ENCODE measurements at places on chromosomes 4 and X.

DNA sequence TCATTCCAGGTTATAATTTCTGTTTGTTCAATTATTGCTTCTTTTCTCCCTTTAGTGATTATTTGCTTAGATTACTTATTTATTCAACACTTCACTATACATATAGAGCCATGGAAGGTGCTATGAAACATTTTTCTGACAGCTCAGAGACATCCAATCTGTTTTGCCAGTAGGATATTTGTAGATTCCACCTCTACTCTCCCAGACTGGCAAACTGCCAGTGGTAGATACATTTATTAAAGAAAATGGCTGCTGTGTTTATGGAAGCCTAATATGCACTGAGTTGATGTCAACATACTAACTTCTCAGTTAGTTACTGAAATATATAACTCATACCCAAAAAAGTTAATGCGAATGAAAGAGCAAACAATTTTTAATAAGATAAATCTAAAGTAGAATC lies 348.6 kb downstream of the TRAM1L1 start:
- DNase-seq, result no peak

DNA sequence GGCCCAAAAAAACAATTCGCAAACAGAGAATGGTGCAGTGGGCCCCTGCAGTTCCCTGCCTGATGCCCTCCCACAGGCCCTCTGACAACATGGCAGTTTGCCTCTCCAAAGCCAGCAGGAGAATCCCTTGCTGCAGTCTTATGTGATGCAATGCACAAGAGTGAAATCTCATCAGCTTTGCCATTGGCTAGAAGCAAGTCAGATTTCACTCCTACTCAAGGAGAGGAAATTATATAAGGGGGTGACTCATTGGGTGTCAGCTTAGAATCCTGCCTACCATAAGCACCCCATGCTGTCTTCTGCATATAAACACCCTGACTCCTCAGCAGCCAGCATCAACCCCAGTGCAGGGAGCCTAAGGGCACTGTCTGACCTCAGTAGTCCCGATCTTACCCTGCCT lies 157.3 kb upstream of the LDB2 start:
- DNase-seq, result no peak

GRCh38 chr4:81635739-81636138 lies 164.0 kb upstream of the RASGEF1B start:
- peak; percentile 9 for DNase-seq

DNA sequence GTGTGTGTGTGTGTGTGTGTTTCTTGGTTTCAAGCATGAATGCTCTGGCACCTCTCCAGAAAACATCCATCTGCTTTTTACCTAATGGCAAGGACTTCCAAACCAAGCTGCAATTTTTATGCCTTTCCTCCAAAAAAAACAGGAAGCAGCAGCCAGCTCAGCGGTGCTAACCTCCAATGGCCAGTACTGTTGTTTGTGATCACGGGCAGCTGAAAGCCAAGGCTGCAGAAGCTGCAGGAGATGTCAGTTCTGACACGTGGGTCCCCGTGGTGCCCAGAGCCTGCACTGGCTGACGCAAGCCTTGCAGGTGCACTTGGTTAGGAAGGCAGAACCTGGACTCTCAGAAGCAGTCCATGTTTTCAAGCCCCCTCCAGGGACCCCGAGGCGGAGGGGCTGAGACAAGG lies 313.6 kb upstream of the DDX53 start:
- peak; percentile 15 for DNase-seq

GRCh38 chr4:121199742-121200561 lies 35.8 kb upstream of the TNIP3 start:
- DNase-seq, result no peak

DNA sequence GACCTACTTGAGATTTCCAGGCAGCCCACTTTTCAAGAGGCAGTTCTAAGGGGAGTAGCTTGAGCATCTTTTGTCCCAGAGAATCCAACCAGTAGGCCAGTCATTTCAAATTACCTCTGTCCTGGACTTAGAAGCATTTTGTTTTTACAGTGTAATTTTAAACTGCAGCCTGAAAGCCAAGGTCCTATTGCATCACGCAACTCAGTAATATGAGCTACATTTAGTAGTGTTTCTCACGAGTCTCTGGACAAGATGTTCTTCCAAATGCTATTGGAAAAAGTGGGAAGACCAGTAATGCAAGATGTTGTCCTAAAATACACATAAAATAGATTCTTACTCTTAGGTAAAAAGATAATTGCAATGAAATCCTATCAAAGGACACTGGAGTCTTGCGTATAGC lies 182.5 kb upstream of the ARX start:
- no peak for DNase-seq
